Right forelimb (tissue), 1 donor: ENCODE measurements at places on chromosomes 12 and 14.

DNA sequence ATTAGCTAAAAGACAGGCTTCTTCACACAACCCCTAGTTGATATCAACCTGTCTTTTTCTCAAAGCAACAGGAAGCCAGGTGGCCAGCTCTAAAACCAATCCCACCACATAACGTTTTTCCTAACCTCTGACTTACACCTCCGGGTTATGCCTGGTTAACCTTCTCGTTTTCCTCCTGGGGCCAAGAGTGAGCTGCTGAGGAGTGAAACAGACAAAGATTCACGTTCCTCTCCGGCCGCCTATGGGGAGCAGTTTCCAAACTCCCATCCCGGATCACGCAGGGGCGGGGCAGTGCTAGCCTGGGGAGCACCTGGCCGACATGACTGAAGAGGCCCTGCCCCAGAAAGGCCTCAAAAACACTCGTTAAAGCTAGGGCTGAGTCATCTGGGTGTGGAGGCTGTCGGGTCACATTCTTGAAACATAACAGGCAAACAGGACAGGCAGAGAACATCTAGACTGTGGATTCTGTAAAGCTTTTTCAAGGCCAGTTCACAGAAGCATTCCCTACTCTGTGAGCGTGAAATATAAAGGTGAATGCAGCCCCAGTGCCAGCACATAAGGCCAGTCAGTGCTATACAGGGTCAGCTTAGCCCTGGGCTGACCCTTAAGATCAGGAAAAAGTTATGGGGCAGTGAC is 25.9 kb upstream of the LGALS3 start:
- DNase-seq = peak; percentile 72

DNA sequence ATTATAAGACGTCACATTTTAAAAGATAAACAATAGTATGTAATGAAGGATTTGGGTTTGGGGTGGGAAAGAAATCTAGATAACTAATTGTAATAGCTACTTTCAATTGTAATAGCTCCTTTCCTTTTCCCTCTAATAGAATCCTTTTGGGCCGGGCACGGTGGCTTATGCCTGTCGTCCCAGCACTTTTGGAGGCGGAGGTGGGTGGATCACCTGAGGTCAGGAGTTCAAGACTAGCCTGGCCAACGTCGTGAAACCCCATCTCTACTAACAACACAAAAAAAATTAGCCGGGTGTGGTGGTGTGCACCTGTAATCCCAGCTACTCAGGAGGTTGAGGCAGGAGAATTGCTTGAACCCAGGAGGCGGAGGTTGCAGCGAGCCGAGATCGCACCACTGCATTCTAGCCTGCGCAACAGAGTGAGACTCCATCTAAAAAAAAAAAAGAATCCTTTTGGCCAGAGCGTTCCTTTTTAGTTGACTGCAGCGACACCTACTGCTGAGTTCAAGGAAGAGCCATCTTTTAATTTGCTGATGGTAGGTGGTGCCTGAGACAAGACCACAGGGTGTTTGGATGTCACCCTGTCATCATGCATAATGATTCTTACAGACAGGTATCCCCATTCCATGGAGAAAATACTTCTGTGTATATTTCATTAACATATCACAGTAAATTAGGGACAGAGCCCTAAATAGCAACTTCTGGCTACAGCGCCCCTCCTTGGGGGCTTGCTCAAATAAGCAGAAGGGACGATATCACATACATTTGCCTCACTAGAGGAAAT is 79.5 kb downstream of the ARMH4 start:
- no peak for DNase-seq

GRCh38 chr12:90683871-90684270 is 271.1 kb downstream of the CCER1 start:
- DNase-seq = no peak

DNA sequence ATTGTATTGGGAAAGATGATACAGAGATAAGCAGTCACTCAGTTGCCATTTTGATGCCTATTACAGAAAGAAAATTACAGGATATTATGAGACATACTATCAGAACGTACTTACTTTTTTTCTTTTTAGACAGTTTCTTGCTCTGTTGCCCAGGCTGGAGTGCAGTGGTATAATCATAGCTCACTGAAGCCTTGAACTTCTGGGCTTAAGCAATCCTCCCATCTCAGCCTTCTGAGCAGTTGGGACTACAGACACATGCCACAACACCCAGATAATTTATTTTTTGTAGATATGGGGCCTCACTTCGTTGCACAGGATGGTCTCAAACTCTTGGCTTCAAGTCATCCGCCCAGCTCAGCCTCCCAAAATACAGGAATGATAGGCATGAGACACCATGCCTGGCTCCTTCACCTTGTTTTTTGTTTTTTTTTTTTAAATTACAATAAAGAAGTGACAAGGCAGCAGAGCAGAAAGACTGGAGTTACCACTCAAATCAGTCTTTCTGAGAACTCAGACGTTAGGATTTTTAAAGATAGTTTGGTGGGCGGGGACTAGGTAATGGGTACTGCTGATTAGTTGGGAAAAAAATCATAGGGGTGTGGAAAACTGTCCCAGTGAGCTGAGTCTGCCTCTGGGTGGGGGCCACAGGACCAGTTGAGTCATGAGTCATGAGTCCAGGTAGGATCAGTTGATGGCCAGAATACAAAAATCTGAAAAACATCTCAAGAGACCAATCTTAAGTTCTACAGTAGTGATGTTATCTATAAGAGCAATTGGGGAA is 11.5 kb upstream of the CPM start:
- DNase-seq = no peak

DNA sequence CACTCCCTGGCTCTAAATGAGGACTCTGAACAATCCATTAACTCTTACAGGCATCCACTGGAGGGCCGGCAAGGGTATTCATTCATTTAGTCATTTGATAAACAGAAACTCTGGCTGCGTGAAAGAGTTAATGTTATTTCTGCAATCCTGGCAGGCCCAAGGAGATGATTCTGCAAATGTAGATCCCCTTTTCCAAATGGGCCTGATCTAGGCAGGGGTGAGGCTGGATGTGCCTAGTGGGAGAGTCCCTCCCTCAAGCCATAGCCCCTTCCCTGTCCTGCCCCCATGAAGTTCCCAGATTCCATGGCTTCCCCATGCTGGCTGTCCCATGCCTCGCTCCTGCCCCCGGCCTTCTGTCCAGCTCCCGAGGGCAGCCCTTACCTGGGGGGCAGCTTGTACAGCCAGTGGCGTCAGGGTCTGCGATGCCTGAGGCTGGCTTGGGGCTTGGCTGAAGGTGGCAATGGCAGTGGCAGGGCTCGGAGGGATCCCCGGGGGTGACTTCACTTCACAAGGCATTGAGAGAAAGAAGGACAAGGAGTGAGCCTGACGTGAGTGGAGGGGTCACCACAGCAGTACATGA is 18.4 kb downstream of the POU6F1 start:
- no peak for DNase-seq

DNA sequence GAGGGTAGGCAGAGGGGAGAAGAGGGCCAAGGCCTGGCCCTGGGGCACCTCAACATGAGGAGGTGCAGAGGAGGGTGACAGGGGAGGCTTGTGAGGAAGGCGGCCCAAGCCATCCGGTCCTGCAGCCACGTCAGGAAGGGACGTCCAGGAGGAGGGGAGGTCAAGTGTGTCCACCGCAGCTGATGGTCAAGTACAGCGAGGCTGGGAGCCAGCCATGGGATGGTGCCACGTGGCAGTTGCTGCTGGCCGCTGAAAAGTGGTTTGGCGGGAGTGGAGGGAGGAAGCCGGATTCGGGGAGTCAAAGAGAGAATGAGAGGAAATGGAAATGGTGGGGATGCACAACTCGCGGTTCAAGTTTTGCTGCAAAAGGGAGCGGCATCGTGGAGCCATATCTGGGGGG is 41.2 kb downstream of the PRIMA1 start:
- no peak for DNase-seq

DNA sequence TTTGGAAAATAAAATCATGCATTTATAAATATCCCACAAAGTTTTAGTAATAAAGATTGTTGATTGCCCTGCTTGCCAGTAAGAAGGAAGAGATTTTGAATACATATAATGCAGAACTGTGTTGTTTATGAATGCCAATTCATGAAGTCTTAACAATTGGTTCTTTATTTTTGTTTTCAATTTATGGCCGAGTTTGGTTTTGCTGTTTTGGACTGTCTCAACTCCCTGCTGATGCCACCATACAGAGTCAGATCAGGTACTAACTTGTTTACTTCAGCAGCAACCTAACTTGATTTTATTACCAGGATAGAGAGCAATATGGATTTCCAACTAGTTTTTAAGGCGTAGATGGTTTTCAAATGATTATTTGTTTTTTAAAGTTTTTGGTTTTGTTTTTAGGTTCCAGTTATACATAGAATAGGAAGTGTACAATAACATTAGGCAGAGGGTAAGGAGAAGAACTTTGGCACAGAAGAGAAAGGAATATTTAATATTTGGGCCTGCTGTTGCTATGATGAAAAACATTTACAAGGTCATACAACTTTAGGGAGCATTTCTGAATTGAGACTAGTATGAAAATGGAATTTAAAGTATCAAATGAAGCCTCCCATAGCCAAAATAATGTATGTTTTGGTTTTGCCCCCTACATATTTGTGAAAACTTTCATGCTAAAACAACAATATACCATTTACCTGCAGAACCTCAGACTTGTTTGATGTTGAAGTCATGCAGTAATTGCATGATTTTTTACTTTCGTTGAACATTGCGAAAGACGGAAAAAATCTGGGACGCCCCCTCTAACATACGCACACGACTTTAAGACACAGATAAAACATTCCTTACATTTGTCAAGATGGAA is 904 bp upstream of the FAM177A1 start:
- no peak for DNase-seq

DNA sequence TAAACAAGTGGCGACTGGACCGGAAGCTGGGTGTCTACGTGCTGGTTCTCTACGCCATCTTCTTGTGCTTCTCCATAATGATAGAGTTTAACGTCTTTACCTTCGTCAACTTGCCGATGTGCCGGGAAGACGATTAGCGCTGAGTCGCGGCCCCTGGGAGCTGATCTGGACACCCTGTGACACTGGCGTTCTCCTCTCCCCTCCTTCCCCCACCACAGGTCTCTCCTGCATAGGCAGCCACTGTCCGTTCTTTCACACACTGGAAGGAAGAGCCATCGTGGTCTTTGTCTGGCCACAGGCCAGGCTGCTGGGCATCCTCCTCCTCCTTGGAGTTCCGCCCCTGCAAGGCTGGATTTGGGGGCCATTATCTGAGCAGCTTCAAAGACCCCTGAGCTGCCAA is 20.1 kb upstream of the RIN3 start:
- peak; percentile 22 for DNase-seq

GRCh38 chr12:64560396-64561301 is 49.6 kb upstream of the RASSF3 start:
- DNase-seq = peak; percentile 42

DNA sequence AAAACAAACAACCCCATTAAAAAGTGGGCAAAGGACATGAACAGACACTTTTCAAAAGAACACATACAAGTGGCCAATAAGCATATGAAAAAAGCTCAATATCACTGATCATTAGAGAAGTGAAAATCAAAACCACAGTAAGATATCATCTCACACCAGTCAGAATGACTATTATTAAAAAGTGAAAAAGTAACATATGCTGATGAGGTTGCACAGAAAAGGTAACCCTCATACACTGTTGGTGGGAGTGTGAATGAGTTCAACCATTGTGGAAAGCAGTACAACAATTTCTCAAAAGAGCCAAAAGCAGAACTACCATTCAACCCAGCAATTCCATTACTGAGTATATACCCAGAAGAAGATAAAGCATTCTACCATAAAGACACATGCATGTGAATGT is 18.2 kb downstream of the PDE6H start:
- DNase-seq = no peak

DNA sequence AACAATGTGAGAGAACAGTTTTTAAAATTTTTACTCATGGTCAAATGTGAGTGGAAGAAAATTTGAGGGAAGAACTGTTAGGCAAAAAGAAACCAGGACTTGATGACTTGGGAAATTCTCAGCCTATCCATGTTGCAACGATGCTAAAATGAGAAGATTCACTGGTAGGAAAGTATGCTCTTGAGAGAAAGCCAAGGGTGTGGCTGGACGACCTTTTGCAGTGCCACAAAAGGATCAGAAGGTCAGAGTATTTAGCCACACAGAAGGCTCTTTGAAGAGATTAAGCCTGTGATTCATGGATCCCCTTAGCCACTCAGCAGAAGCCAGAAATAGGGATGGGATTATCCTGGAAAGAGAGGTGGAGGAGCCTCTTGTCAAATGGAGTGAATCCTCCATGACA is 336.8 kb downstream of the LRIG3 start:
- no peak for DNase-seq

- no peak for DNase-seq
Observed at GRCh38 chr14:91138511-91139359, 24.9 kb downstream of the DGLUCY start.

GRCh38 chr12:87388376-87388775 is 640.8 kb downstream of the C12orf50 start:
- DNase-seq = no peak

- no peak for DNase-seq
Observed at GRCh38 chr14:68519671-68520187, 273.1 kb downstream of the ZFP36L1 start.

GRCh38 chr12:121648458-121649028 is 20.9 kb downstream of the MORN3 start:
- DNase-seq = no peak

GRCh38 chr12:127480775-127481314 is 786.1 kb upstream of the TMEM132C start:
- no peak for DNase-seq

DNA sequence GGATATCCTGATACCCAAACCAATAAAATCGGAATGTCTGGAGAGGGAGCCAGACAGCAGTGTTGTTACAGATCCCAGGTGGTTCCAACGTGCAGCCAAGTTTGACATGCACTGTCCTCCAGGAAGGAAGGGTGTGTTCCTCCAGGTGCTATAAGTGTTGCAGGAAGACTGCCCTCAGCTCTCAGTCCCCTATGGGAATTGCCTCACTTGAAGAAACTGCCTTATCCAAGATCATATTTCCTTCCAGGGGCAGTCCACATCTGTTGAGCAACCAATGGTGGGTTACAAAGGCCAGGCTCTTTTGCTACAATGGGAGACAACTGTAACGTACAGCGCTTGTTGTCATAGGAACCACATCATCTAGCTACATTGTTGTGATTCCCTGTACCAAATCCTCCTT is 13.3 kb upstream of the FBXW8 start:
- no peak for DNase-seq
